Mucosa of gallbladder (tissue), 1 donor: ENCODE measurements at places on chromosomes 3 and 15. TPM values are rescaled to one million over a fixed set of nuclear protein-coding genes. Genes with fewer than 3 reads are reported as not detected.

ACTC1 gene
- 40.5 TPM for total RNA-seq

RLBP1 gene
- total RNA-seq, result not detected

P2RY14 gene
- 14.6 TPM for total RNA-seq

RFC4 gene
- total RNA-seq, result 9.4 TPM

- no peak for DNase-seq
Measured at GRCh38 chr15:71444032-71444810, 328.9 kb downstream of the THSD4 start.

DNA sequence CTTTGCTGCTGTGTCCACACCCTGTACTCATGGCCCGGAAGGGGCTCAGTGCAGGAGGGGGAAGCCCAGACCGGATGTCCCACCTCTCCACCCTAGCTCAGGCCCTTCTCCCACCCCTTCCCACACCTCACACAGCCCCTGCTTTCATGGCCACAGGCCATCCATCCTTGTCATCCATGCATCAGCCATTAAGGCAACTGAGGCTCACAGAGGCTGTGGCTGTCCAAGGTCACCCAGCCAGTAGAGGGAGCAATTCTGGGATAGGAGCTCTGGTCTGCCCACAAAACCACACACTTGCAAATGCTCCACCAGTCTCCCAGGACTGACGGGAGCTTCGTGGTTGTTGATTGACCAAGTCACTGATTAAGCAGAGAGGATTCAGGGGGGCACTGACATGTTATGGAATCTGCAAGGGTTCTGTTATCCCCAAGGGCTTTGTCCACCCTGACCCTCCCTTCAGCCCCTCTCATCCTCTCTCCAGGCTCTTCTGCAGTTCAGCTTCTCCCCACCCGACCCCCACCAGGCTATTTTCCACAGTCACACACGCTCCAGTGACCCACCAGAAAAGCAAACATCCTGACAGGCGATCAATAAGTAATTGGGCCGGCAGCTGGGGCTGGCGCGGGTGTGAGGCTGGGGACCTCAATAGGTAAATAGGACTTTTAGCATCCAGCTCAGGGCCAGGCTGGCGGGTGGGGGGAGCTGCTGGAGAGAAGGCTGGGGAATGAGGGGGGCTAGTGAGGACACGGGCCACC, 15.1 kb downstream of the LINGO1 start:
- no peak for DNase-seq

DNA sequence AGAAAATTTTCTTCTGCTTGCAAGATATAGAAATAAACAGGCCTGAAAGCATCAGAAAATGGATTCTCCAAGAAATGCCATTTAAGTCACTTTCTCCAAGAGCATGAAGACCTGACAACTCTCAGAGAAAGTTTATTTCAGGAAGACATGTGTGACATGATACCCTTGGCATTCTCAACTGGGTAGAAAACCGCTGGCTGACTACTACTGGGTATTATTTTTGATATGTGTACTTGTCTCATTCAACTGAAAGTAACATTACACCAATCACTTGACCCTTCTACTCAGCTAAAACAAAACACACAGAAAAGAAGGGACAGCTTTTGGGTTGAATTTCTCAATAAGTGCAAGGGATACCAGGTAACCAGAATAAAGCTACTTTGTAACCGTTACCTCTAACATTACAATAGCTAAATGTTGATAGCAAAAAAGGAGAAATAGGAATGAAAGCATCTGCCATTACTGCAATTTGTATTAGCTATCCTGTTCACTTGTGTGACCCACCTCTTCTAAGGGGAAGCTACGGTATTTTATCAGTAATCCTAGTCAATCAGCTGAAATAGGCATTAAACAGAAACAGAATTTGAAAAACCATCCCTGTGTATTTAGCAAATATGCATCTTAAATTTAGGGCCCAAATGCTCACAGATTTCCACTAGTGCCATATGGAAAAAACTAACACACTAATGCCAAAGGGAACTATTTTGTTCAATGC, 7.3 kb downstream of the TRA2B start:
- no peak for DNase-seq

- no peak for DNase-seq
Measured at GRCh38 chr15:39499042-39499441, 81.8 kb upstream of the THBS1 start.

DNA sequence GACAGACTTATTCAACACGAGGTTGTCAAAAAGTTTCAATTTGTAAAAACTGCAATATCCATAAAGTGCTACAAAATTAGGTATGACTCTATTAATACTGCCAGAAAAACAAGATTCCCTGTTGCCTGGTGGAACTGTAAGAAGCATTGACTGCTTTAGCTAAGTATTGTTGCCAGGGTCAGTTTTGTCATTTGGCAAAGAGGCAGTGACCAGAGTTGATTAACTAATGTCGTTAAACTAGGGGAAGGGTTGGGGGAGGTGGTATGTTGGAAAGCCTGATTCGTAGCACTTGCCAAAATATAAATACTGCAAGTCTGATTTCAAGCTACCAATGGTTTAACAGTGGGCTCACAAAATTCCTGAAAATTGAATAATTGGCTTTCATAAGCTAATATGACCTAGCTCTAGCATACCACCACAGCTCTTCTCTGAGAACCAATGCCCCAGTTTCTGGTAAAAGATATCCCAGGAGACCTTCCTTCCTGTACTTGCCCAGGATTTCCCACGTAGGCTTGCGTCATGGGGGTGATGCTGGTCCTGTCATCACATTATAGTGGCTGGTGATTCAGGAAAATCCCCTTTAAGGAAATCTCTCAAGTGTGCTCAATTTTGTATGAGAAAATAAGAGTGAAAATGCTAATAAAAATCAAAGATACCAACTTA, 266.4 kb upstream of the TBC1D5 start:
- DNase-seq, result no peak
